Right lung (tissue), 10 donors: ENCODE measurements at places on chromosomes 2 and 18. TPM values are rescaled to one million over a fixed set of nuclear protein-coding genes. Genes with fewer than 3 reads are reported as not detected.

GRCh38 chr2:62660087-62660486, 45.4 kb upstream of the EHBP1 start:
- DNase-seq, result no peak

DNA sequence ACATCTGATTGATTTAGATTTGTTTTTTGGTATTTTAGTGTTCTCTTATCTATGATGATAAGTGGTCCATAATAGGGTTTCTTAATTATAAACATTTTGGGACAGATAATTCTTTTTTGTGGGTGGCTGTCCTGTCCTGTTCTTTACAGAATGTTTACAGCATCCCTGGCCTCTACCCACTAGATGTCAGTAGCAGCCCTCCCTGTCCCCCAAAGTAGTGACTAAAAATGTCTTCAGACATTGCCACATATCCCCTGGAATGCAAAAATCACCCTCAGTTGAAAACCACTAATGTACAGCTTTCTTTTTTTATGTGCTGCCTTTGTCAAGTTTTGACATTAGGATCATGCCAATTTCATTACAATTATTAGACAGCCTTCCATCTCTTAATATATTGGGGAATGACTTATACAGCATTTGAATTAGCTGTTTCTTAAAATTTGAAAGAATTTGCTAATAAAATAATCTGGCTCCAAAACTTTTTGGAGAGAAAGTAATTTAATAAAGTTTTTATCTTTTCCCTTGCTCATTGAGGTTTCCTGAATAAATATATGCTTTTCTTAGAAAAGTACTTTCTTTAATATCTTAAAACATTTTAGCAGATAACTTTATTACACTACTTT, 19.5 kb downstream of the WIPF1 start:
- peak; percentile 26 for DNase-seq

NEMP2 gene
- 11.6 TPM for polyA plus RNA-seq

DNA sequence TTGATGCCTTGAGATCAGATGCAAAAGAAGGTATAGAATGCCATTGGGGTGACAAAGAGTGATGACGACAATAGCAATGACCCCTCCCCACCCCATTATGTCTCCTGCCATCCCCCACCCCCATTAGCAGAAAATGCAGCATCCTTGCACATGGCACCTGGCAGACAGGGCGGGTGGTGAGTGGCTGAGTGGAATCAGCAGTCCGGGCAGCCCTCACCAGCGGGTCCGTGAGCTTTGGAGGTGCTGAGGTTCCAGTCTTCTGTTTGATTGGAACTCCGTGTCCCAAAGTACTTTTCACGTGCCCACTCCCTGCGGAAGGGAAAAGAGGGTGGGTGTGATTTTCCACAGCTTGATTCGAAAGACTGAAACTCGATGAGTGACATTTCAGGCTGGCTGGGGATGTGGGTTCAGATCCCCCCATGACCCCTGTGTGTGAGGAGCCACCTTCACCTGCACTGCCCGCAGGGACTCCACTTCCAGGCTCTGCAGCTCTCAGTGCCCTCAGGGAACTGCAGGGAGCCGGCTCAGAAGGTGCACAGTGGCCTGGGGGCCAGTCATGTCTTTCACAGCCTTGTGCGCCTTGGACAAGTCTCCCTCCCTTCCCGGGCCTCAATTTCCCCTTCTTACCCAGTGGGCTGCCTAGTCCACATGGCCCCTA, 130.9 kb downstream of the GLI2 start:
- no peak for DNase-seq

DNA sequence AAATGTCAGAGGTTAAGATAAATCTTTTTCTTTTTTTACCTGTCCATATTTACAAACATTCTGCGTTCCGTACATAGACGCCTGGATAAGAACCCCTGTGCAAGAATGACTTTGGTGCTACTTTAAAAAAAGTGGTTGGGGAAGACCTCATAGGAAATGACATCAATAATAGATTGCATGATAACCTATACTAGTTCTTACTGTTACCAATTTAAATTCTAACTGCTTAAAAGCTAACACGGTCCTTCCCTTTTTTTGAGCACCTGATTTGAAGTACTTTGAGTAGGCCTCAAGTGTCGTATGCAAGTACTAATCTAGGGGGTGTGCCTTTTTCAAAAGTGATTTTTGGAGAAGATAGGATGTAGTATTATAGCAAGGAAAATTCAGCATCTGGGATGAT, 2.1 kb downstream of the SLC39A10 start:
- no peak for DNase-seq

DNA sequence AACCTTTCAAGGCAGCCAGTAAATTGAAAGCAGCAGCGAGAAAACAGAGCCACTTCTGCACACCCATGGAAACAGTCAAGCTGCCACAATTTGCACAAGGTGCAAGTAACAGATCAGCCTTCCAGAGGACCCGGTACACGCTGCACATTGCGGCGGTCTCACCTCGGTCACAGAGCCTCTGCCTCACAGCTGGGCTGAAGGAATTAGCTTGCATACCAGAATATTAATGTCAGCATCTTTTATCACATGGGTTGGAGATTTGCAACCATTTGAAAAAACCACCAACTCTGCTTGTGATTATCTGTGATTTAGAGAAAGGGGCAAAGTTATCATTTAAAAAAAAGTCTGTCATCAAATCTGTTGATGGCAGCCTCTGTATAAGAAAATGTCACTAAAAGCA, 330.5 kb upstream of the TCF4 start:
- no peak for DNase-seq

DNA sequence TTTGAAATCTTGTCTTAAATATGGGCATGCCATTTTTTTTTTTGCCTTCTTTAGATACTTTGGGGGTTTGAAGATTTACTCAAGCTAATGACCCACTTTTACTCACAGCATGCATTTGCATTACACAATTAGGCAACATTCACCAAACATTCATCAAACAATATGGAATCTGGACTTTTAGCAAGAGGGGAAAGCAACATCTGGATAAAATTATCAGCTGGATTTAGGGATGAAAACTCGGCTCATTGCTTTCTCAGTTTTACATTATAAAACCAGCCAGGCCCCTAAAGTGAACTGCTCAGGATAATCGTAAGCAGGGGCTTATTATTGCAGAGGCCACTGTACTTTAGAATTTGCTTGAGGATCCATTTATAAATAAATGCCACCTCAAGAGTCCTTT, 44.7 kb downstream of the SOX11 start:
- DNase-seq, result no peak

GRCh38 chr18:75045272-75045671, 163.7 kb downstream of the PTGR3 start:
- no peak for DNase-seq

DNA sequence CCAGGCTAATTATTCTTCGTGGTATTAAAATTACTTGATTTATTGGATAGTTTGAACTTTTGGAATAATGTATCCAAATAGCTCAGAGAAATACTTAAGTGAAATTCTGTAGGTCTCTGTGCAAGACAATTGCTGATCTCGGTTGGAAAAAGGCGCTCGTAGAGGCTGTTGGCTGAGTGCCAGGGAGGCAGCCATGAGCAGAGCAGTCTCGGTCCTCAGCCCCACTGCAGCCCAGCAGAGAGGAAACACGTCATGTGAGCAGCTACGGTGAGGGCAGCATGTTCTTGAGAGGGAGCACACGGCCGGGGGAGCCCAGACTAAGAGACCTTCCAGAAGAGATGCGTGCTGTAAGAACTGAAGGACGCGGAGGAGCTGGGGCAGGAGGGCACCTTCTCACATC, 42.5 kb downstream of the DCDC2C start:
- no peak for DNase-seq

PPM1G gene
- 70.0 TPM for polyA plus RNA-seq

GRCh38 chr2:212194396-212194795, 344.2 kb downstream of the ERBB4 start:
- DNase-seq, result no peak

DNA sequence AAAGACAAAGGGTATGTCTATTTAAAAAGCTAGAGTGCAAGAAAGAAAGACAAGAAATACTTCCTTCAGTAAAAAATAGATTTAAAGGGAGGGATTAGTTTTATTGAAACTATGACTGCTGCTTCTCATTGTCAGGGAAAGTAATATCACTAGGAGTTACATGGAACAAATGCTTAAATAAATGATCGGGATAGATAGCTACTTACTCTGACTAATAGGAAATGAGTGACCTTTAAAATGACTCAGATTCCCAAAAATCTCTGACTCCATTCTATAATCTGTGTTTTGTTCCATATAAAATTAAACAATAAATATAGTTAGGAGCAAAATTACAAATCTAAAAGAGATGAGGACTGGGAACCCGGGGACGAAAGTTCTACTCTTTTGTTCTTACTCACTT, 669.3 kb downstream of the NR4A2 start:
- DNase-seq, result no peak

GRCh38 chr2:67215214-67216055, 181.7 kb upstream of the ETAA1 start:
- peak; percentile 85 for DNase-seq

- no peak for DNase-seq
Measured at GRCh38 chr2:129805899-129806298, 173.6 kb upstream of the RAB6C start.

- no peak for DNase-seq
Measured at GRCh38 chr18:5488844-5489243, 55.0 kb downstream of the EPB41L3 start.

DNA sequence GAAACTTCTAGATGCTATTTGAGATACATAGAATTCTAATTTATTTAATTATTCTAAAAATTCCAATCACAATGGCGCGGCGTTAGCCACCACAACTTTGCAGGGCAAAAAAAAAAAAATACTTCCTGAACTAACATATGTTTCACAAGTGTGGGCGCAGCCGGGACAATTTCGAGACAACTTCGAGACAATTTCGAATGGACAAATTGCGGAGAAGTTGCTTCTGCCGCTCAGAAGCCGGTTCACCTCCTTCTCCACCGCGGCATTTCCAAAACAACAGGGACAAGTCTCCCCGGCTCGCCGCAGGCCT, 842 bp downstream of the PAX3 start:
- DNase-seq, result no peak

- no peak for DNase-seq
Measured at GRCh38 chr2:230600881-230601280, 111.8 kb upstream of the CAB39 start.

PTPRM gene
- 87.7 TPM for polyA plus RNA-seq

PARD6G gene
- 18.6 TPM for polyA plus RNA-seq

DNA sequence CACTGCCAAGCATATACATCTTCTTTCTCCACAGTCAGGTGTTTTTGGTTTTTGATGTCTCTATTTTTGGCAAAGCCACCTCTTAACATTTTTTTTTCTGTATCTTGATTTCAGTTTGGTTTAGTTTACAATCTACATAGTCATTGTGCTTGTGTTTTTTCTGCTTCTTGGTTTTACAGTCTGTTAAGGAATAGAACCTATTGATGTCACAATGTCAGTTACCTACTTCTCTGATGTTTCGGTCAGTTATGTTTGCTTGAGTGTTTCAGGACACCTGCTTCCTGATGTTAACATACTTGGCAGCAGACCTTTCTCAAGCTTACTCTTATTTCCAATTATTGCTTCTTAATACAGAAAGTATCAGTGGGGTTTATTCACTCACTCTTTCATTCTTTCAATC, 253.3 kb downstream of the SPAG16 start:
- DNase-seq, result no peak

NLRC4 gene
- 1.1 TPM for polyA plus RNA-seq

DNA sequence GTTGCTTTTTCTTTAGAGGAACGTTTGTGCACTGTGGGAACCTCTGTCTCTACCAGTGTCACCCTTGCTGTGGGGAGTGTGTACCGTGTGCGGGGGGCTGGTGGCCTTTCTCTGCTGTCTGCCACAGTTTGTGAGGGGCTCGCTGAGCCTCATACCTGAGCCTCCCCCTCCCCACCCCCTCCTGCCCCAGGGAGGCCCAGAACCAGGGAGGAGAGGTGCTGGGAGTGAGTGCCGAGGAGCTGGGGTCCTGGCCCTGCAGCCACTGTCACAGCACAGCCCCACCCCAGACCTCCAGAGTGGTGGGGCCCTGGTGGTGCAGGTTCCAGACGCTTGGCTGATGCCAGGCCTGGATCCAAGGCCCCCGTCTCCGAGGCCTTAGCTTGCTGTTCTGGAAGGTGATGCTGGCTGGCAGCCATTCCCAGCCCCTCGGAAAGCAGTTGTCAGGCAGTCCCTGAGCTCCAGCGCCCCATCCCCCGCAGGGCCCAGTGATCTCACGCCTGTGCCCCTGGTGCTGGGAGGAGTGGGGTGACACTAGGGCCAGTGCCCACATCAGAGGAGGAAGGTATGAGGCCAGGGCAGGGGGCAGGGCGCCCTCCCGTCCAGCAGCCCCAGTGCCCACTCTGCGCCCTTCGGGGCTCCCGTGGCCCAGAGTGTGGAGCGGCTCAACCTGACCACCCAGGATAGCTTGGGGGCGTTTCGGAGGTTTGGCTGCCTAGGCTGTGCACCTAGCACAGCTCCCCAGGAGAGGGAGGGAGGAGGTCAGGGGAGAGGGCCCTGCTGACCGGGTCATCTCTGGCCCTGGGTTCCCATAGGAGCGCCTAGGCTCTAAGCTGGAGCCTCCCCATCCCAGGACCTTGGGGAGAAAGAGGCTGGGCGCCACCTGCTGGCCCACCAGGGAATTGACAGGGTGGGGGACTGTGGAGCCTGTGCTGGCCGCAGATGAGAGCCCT, 53.0 kb upstream of the ALPP start:
- DNase-seq, result no peak

C2orf80 gene
- polyA plus RNA-seq, result not detected

CAD gene
- polyA plus RNA-seq, result 53.7 TPM

LDLRAD4 gene
- 15.1 TPM for polyA plus RNA-seq
